CD4-positive, alpha-beta T cell treated with Interleukin-17A for 1 hour (primary cell): ENCODE measurements at places on chromosomes 6 and 20.
A peak's percentile ranks its signal among the peaks of the same experiment; 100 is the strongest.

DNA sequence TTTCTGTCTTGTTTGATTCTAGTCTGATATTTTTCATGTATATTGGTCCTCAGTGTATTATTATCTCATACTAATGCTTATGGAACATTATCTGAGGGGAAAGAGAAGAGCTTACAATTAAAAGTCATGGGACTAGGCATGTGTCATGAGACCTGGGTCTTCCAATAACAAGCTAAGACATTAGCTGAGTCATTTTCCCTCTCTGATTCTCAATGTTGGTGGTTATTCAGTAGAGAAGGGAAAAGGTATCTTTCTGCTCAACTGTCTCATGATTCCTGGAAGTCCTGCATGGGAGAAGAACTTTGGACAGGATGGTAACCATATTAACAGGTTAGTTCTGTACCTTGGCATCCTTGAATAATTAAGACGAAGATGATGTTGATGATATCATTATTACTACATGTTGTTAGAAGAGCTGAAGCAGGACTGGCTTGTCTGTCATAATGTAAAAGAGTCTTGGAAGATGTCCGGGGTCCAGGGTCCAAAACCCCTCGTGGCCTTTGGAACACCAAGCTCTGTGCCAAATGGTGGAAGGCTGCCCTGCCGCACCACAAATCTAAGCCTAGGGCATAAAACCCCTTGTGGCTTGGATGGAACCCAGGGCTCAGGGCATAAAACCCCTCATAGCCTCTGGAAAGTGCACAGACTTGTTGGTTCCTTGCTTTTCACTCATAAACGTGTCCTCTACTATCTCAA, 19.1 kb downstream of the TRIM38 start:
- no peak for DNase-seq

DNA sequence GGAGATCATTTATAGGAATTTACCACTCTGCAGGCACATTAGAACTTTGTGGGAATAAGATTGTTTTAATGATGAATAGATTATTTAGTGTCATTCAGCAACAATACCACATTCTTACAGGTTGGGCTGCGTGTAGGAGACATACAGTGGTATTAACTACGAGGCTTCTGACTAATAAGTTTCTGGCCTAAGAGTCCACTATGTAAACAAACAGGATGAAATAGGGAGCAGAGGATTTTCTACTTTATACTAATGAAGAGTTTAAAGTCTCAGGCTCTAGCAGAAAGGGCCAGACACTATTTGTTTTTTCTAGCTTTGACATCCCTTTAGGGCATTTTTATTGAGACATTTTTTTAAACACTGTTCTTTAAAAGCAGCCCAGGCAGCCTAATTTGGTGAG, 75.6 kb downstream of the SLC24A3 start:
- no peak for DNase-seq

- DNase-seq: peak; percentile 66
Measured at GRCh38 chr6:118283766-118284165, 264.3 kb upstream of the PLN start.

- no peak for DNase-seq
Measured at GRCh38 chr20:59002388-59002787, 4.7 kb downstream of the CTSZ start.

GRCh38 chr20:59163631-59164530, at the start of gene ZNF831:
Gene ZNF831 (plus strand): TSS chr20:59163821. CDS start chr20:59191020, 27,199 bp downstream.
- peak; percentile 87 for DNase-seq

DNA sequence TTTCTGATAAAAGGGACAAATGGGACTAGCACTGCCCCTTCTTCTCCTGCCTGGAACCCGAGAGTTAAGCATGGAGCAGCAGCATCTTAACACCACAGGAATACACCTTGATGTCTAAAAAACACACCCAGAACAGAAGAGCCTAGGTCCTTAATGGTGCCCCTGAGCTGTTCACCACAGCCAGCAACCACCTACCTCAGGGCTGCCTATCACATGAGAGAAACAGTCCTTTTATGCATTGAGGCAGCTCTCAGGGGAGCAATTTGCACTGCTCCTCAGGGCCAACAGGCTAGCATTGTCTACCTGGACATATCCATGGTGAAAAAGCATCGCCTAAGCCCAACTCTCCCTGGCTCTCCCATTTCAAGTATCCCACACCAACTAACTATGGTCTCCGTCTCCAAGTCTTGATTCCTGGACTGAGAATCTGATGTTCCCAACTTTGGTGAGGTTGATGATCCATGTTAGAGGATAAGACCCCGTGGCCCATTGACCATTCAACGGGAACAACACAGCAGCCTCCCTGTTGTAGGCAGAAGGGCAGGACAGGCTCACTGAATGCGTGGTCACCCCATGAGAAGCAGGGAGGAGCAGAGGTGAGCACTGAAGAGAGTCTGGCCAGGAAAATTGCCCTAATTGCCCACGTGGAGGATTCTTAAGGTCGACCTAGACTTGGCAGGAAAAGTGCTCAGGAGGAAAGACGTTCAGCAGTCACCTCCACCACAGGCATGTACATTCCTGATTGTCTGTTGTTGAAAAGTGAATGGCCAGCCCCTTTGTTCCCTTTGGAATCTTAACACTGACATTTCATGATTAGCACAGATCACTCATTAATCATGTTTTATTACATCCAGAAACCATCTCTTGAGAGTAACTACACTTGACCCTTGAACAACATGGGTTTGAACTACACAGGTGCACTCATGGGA, 4.2 kb upstream of the APMAP start:
- DNase-seq: no peak

GRCh38 chr6:165653196-165653595, 9.8 kb downstream of the PDE10A start:
- no peak for DNase-seq

DNA sequence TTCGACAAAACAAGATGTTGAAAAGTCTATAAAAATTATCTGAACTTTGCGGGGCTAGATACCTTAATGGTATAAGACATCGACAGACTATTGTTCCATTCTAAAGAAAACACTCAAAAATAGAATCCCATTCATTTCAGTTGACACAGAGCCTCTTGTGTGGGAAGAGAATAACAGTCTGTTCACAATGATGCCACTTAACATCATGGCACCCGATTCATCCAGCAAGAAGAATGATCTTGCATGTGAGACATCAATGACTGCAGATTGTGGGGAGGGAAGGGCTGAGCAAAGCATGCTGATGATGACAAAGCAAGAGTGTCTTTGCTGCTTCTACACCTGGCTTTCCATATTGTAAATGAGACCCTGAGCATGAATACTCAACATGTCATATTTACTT, 49.7 kb upstream of the ARMH2 start:
- no peak for DNase-seq

GRCh38 chr6:41228616-41229015, 467 bp downstream of the TREML4 start:
- no peak for DNase-seq

DNA sequence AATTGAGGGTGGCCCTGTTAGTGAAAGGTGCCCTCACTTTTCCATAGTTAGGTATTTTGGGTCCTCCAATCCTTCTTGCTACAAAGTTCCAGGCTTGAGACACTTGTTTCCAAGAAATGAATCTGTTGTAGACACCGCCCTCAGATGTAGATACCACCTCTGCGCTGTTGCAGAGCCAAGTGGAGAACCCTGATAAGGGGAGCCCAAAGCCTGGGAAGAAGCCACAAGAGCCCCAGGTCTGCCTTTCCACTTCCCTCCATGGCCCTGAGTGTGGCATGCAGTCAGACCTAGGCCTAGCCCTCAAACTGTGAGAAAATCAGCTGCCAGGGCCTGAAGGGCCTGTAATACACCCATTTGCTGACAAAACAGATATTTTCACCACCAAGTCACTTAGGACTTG, 37.1 kb downstream of the DTD1 start:
- no peak for DNase-seq

GRCh38 chr20:59363101-59363500, 62.7 kb downstream of the EDN3 start:
- no peak for DNase-seq

- DNase-seq: no peak
Measured at GRCh38 chr6:168388641-168389633, 52.0 kb upstream of the SMOC2 start.

DNA sequence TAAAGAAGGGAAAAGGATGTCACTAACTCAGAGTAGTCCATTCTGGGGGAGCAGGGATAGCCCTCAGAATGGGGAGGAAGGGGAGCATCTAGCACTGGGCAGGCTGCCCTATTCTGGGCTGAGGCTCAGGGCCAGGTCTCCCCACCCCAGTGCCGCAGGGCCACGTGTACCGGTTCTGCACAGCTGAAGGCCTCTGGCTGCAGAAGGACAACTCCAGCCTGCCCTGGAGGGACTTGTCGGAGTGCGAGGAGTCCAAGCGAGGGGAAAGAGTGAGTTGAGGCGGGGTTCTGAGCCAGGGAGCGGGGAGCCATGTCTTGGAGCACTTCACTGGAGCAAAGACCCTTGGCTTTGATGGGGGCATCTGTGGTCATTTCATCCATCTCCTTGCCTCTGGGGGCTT, 17.0 kb downstream of the GLP1R start:
- no peak for DNase-seq

- DNase-seq: no peak
Measured at GRCh38 chr6:150426198-150426597, 57.4 kb downstream of the IYD start.

DNA sequence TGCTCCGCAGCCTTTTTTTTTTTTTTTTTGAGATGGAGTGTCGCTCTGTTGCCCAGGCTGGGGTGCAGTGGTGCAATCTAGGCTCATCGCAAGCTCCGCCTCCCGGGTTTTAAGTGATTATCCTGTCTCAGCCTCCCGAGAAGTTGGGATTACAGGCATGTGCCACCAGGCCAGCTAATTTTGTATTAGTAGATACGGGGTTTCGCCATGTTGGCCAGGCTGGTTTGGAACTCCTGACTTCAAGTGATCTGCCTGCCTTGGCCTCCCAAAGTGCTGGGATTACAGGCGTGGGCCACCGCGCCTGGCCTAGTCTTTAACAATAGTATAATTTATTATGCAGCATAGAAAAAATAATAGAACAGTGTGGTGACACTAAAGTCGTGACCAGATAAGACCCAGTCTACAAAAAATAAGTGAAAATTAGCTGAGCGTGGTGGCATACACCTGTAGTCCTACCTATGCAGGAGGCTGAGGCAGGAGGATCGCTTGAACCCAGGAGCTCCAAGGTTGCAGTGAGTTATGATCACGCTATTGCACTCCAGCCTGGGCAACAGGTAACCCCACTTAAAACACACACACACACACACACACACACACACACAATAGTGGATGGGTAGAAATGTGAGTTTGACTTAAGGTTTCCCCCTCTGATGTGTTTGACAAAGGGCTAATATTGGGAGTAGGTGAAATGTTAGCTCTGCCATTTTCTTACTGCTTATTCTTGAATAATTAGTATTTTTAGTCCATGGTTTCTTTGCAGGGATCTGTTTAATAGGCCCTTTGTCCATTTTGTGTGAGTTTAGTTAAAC, 6.5 kb downstream of the PIM1 start:
- no peak for DNase-seq

- DNase-seq: no peak
Measured at GRCh38 chr6:53611889-53612288, 53.7 kb downstream of the KLHL31 start.

- DNase-seq: no peak
Measured at GRCh38 chr6:161943561-161943960, 669.7 kb upstream of the AGPAT4 start.

DNA sequence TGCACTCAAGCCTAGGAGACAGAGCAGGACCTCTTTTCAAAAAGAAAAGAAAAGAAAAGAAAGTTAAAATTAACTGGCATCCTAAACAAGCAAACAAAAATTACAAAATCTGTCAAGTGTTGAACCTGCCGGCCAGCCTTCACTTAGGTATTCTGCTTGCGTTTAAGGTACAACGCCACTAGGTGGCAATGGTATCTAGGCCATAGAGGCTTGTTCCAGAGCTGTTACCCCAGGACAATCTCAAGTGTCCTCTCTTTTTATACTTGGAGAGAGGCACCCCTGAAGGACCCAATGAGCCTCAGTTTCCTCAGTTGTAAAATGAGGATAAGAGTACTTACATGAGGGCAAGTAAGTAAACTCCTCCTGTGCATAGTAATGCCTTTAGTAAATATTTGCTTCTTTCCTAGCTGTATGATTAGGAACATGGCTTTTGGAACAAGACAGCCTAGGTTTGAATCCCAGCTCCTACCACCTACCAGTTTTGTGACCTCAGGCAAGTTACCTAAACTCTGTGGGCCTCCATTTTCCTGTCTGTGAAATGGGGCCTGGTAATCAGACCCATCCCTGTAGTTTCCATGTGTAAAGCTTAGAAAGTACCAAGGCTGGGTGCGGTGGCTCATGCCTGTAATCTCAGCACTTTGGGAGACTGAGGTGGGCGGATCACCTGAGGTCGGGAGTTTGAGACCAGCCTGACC, 5.8 kb upstream of the PACSIN1 start:
- DNase-seq: peak; percentile 64
